ENCODE measurements at places on chromosomes 13 and 19.
A peak's percentile ranks its signal among the peaks of the same experiment; 100 is the strongest.

GRCh38 chr13:42078128-42078808, 29.8 kb downstream of the DGKH start:
- no peaks in the 10 kb centered on the region for H3K4me1 ChIP-seq
- DNase-seq: no peak
- H3K4me3 ChIP-seq: no peak overlapping the region
- H3K27ac ChIP-seq: no peak overlapping the region
- no peaks in the 10 kb centered on the region for H3K36me3 ChIP-seq
- no peaks in the 10 kb centered on the region for H3K27me3 ChIP-seq

DNA sequence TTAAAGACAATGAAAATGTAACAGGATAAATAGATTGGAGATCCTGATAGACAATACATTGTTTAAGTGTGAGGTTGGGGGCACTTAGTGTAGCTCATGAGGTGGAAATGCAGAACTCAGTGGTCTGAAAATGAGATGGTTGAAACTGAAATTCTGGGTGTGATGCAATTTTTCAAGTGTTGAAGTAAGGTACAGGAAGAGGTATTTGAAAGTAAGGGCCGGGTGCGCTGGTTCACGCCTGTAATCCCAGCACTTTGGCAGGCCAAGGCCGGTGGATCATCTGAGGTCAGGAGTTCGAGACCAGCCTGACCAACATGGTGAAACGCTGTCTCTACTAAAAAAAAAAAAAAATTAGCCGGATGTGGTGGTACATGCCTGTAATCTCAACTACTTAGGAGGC, 113.0 kb downstream of the UFM1 start:
- no peaks in the 10 kb centered on the region for H3K4me1 ChIP-seq
- no peak overlapping the region for H3K4me3 ChIP-seq
- DNase-seq: no peak
- no peaks in the 10 kb centered on the region for H3K36me3 ChIP-seq
- H3K27ac ChIP-seq: no peak overlapping the region
- no peaks in the 10 kb centered on the region for H3K27me3 ChIP-seq

DNA sequence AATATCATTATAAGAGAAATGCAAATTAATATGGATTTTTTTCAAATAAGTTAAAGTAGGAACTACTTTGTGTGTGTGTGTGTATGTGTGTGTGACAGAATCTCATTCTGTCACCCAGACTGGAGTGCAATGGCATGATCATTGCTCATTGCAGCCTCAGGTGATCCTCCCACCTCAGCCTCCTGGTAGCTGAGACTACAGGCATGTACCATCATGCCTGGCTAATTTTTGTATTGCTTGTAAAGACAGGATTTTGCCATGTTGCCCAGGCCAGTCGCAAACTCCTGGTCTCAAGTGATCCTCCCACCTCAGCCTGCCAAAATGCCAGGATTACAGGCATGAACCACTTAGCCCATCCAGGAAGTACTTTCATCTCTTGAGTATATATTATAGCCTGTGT, 3.2 kb upstream of the ERVV-2 start:
- H3K4me3 ChIP-seq: no peak overlapping the region
- DNase-seq: no peak
- H3K27me3 ChIP-seq: no peaks in the 10 kb centered on the region
- H3K4me1 ChIP-seq: peaks cover 3% of the 10 kb centered on the region
- H3K27ac ChIP-seq: no peak overlapping the region
- H3K36me3 ChIP-seq: no peaks in the 10 kb centered on the region

GRCh38 chr13:68616600-68617222, 1386.6 kb upstream of the PCDH9 start:
- H3K4me1 ChIP-seq: no peaks in the 10 kb centered on the region
- no peaks in the 10 kb centered on the region for H3K36me3 ChIP-seq
- no peaks in the 10 kb centered on the region for H3K27me3 ChIP-seq
- no peak overlapping the region for H3K27ac ChIP-seq
- no peak for DNase-seq

DNA sequence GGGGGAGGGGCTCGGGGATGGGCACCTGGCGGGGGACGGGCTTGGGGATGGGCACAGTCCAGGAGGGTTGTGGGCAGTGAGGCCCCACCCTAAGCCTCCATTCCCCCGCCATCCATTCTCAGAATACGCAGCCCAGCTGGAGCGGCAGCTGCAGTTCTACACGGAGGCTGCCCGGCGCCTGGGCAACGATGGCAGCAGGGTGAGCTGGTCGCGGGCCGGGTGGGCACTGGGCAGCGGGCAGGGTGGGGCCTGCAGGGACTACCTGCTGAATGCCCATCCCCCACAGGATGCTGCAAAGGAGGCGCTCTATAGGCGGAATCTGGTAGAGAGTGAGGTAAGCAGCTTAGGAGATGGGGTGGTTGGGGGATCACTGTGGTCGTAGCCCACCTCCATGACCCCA, 8.3 kb downstream of the PODNL1 start:
- H3K4me1 ChIP-seq: no peaks in the 10 kb centered on the region
- H3K36me3 ChIP-seq: peaks cover 75% of the 10 kb centered on the region
- no peak overlapping the region for H3K27ac ChIP-seq
- H3K27me3 ChIP-seq: no peaks in the 10 kb centered on the region

- no peaks in the 10 kb centered on the region for H3K27me3 ChIP-seq
- no peak for DNase-seq
- H3K4me1 ChIP-seq: no peaks in the 10 kb centered on the region
- H3K4me3 ChIP-seq: no peak overlapping the region
Measured at GRCh38 chr13:90717451-90717936, 630.0 kb upstream of the MIR17HG start.

DNA sequence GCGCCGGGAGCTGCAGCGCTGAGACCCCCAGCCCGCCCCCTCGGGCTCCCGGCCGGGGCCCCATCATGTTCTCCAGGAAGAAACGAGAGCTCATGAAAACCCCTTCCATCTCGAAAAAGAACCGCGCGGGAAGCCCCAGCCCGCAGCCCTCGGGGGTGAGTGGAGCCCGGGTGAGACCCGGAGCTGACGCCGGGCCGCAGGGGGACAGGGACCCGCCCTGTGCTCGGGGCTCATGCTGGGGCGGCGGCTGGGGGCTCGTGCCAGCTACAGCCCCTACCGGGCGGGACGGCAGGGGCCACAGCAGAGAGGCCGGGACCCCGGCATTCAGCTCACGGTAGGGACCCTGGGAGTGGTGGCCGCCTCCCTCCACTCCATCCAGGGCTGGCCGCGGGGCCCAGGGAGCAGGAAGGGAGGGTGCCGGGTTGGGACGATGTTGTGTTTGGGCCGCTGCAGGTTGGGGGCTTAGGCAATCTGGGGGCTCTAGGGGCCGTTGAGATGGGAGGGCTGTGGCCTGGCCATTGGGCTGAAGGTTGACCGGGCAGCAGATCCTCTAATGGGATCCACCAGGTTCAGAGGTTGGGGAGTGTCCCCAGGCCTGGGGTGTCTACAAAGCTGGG, 482 bp downstream of the ARHGAP45 start:
- DNase-seq: no peak
- H3K36me3 ChIP-seq: peaks cover 8% of the 10 kb centered on the region
- H3K27ac ChIP-seq: no peak overlapping the region
- peaks cover 81% of the 10 kb centered on the region for H3K27me3 ChIP-seq
- no peak overlapping the region for H3K4me3 ChIP-seq

- peak overlapping the region; percentile 48 for H3K4me3 ChIP-seq
- DNase-seq: no peak
- no peaks in the 10 kb centered on the region for H3K36me3 ChIP-seq
- peaks cover 9% of the 10 kb centered on the region for H3K4me1 ChIP-seq
Measured at GRCh38 chr19:21587117-21587461, 81.7 kb downstream of the ZNF429 start.

GRCh38 chr19:7926021-7926726, at the start of gene CTXN1:
CTXN1 (minus strand) TSS chr19:7926135; CDS start chr19:7925538, 597 bp downstream.
- H3K36me3 ChIP-seq: peaks cover 80% of the 10 kb centered on the region
- DNase-seq: peak; percentile 90
- peaks cover 74% of the 10 kb centered on the region for H3K4me1 ChIP-seq
- peak within 1 kb of the TSS; percentile 29 for H3K27ac ChIP-seq

DNA sequence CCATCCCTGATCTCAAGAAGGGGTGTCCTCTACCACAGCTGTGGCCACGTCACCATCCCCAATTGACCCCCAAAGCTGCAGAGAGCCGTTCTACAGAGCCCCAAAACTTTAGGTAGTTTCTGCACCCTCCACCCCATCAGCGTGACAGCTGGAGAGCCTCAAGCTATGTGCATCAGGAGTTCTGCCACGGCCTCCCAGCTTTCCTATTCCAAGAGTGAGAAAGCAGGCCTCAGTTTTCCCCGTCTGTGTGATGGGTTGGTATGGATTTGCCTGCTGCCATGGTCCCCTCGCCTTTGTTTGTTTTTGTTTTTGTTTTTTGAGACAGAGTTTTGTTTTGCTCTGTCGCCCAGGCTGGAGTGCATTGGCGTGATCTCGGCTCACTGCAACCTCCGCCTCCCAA, 1.5 kb downstream of the BCL3 start:
- peaks cover 40% of the 10 kb centered on the region for H3K4me1 ChIP-seq
- no peaks in the 10 kb centered on the region for H3K36me3 ChIP-seq
- H3K27ac ChIP-seq: no peak overlapping the region

DNA sequence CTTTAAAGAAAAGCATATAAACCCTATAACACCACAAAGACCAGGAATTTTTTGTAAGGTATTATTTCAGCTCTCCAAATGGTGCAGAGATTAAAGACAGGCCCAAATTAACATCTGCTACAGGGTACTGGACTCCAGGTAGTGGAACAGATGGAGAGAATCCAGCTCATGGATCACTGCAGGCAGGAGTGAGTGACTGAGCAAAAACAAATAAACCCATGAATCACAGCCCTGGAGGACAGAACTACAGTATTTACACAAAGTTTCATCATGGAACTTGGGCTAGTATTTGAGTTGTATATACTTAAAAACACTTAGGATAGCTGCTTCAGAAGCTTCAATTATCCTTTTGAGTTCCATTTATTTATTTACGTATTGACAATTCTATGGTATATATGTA, 132.8 kb upstream of the SPRY2 start:
- H3K4me1 ChIP-seq: no peaks in the 10 kb centered on the region
- no peak overlapping the region for H3K4me3 ChIP-seq
- H3K27ac ChIP-seq: no peak overlapping the region
- DNase-seq: no peak
- no peaks in the 10 kb centered on the region for H3K27me3 ChIP-seq

DNA sequence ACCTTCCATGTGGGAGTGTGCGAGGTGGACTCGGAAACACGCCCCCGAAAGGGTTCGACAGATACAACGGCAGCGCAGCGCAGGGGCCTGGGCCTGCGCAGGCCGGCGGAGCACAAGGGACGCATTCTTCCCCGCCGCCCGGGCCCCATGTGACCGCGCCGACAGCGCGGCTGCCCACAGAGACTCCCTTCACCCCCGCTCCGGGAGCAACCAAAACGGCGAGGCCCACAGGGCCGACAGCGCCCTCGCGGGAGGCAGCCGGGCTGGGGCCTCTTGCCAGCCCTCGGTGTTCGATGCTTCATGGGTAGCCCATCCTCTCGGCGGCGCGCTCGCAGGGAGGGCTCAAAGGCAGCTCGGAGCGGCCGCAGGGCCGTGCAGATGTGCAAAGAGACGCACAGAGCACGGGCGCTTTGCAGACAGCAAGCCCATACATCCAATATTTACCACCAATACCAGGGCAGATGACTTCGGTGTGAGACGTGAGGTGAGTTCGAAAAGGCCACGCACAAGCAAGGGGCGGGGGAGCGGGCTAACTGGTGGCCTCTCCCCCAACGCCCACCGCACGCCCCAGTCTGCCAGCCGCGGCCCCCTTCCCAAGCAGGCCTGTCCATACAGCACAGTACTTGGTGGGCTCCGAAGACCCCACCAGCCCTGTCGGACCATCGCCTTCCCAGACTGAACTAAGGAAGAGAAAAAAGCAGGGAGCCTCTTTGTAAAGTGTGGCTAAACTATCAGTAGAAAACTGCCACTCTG, 89.9 kb downstream of the CRYL1 start:
- H3K4me1 ChIP-seq: peaks cover 20% of the 10 kb centered on the region
- no peaks in the 10 kb centered on the region for H3K27me3 ChIP-seq
- H3K27ac ChIP-seq: peak overlapping the region; percentile 54
- DNase-seq: no peak
- H3K36me3 ChIP-seq: peaks cover 17% of the 10 kb centered on the region
- H3K4me3 ChIP-seq: no peak overlapping the region

- no peak for DNase-seq
- no peaks in the 10 kb centered on the region for H3K27me3 ChIP-seq
- H3K36me3 ChIP-seq: no peaks in the 10 kb centered on the region
- H3K4me3 ChIP-seq: no peak overlapping the region
- H3K4me1 ChIP-seq: no peaks in the 10 kb centered on the region
- H3K27ac ChIP-seq: no peak overlapping the region
Measured at GRCh38 chr13:32894589-32895001, 121.6 kb upstream of the KL start.

- H3K27ac ChIP-seq: no peak overlapping the region
- DNase-seq: no peak
- no peaks in the 10 kb centered on the region for H3K4me1 ChIP-seq
Measured at GRCh38 chr13:37456506-37456905, 142.1 kb downstream of the POSTN start.

DNA sequence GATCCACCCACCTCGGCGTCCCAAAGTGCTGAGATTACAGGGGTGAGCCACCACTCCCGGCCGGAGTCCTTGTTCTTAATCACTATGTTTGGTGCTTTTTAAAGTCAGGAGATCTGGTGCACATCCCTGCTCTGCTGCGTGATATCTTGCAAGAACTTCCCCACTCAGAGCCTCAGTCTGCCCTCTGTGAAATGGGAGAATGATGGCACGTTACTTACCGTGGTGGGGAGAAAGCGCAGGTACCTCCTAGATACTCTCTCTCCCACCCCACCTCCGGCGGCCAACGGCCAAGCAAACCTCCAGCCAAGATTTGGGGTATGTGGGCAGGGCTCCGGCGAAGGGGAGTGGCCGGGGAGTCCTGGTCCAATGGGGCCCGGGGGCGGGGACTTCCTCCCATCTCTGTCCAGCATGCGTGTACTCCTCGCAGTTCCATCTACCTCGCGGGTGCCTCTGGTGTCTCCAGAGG, at the start of gene RYR1:
TSS of gene RYR1 (plus strand) at position 424 of the 466 bp plus-strand sequence. CDS start 139 bp downstream, outside the sequence.
- H3K4me1 ChIP-seq: peaks cover 20% of the 10 kb centered on the region
- peak within 1 kb of the TSS; percentile 0 for H3K4me3 ChIP-seq
- DNase-seq: no peak
- H3K27me3 ChIP-seq: peaks cover 17% of the 10 kb centered on the region

DNA sequence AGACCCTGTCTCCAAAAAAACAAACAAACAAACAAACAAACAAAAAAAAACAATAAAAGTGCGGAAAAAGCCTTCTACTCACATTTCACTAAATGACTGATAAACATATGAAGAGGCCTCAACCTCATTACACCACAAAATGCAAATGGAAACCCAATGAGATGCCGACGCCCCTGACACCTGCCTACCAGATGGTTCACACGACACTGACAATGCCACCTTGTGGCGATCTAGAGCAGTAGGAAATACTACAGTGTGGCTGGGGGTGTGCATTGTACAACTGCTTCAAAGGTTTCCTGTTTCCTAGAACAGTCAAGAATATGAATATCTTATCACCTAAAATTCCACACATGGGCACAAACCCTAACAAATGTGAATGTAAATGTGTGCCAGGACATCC, 14.0 kb downstream of the SCGB2B2 start:
- H3K4me1 ChIP-seq: peaks cover 18% of the 10 kb centered on the region
- no peaks in the 10 kb centered on the region for H3K27me3 ChIP-seq
- H3K27ac ChIP-seq: no peak overlapping the region
- H3K36me3 ChIP-seq: no peaks in the 10 kb centered on the region

DNA sequence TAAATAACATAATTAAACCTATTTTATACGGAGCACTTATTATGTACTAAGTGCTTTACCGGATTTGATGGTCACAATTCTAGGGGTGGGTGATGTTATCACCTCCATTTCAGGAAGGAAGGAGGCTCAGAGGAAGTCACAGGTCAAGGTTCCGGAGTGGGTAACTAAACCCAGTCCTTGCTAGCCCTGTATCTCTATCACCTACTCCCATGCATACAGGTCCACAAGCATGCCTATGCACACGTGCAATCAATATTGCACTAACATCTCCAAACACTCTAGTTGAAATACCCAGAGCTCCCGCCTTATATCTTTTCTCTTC, 17.8 kb upstream of the FOSB start:
- no peaks in the 10 kb centered on the region for H3K36me3 ChIP-seq
- H3K27ac ChIP-seq: peak overlapping the region; percentile 71
- no peaks in the 10 kb centered on the region for H3K27me3 ChIP-seq
- H3K4me3 ChIP-seq: peak overlapping the region; percentile 59
- peaks cover 11% of the 10 kb centered on the region for H3K4me1 ChIP-seq

All from spinal cord (tissue), 10 donors.